ENCODE measurements at places on chromosomes 6 and 20.

DNA sequence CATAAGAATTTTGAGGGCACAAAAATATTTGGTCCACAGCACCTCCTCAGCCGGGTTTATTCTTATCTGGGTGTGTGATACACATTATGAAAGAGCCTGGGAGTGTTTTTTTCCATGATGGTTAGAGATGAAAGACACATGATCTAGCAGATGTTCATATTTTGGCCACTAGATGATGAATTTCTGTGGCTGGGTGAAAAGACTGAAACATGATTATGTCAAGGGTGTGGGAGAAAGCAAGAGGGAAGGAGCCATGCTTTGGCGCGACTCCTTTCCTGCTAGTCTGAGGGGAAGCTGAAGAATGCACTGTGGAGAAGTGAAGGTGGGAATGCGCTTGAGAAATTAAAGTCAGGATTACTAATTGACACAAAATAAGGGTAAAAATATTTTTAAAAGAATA, 102.3 kb downstream of the SH3BGRL2 start:
- no peak for DNase-seq

- DNase-seq, result no peak
Observed at GRCh38 chr20:40678286-40678875, 10.7 kb downstream of the MAFB start.

DNA sequence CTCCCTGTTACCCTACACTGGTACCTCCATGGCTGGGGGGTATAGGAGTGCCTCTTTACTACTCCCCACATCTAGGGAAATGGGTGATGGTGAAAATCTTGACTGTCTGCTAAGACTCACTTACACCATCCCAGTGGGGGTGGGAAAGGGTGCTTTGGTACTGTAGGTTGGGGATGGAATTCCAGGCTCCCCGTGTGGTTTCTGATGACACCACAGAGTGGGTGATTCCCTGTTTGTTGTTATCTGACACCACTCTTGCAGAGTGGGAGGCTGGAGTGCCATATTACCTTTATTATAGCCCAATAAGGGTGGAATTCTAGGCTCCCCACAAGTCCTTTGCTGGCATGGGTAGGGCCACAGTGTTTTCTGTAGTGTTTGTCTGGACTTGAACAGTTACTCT, 264.6 kb upstream of the MAN1A1 start:
- DNase-seq, result no peak

DNA sequence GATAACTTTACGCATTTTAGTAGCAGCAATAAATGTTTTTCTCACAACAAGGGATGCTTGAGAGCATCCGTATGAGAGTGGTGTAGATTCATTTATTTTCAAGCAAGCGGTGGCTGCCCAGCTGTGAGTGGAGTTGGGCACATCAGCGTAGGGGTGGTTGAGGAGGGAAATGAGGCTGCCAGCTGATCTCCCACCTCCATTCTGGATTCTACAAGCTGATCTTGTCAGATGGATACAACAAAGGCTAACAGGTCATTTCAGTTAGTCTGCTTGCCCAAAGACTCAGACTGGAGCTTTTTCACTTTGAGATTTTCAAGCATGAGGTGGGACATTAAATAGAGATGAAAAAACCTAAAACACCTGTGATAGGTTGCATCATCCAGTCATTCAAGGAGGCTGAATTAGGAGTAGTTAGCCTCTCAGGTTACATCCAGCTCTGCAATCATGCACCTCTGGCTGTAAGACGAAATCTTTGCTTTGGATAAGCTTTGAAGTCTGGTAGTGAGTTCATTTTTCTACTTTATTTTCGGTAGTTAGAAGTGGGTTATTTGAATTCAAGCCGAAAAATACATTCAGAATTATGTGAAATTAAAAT, 1.9 kb upstream of the BACH2 start:
- no peak for DNase-seq

GRCh38 chr20:59221707-59222252, 58.2 kb downstream of the ZNF831 start:
- DNase-seq, result no peak

DNA sequence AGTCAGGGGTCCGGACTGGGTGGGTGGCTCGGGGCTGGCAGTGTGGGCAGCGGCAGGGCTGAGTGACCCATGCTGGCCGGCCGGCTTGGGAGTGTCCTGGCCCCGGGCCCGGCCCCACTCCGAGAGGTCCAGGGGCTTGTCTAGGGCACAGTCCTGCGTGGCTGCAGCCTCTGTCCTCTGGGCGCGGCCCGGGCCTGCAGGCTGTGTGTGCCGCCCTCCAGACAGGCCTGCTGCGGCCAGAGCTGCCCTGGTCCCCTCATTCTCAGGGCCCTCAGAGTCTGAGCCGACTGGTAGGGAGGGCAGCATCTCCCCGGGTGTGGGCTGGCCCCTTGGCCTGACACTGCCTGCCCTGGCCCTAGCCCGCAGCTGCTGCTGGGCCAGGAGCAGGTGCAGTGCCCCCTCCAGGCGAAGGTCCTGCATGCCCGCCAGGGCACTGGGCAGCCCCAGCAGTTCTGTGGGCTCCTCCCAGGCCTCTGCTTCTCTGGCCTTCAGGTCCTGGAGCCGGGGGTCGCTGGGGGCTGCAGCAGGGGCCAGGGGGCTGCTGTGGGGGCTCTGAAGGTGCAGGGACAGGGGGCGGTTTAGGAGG, 6.9 kb upstream of the CABLES2 start:
- no peak for DNase-seq

GRCh38 chr6:141393405-141394124, 739.2 kb upstream of the GJE1 start:
- DNase-seq, result no peak

- no peak for DNase-seq
Observed at GRCh38 chr6:96521306-96521643, 331 bp upstream of the UFL1 start.

DNA sequence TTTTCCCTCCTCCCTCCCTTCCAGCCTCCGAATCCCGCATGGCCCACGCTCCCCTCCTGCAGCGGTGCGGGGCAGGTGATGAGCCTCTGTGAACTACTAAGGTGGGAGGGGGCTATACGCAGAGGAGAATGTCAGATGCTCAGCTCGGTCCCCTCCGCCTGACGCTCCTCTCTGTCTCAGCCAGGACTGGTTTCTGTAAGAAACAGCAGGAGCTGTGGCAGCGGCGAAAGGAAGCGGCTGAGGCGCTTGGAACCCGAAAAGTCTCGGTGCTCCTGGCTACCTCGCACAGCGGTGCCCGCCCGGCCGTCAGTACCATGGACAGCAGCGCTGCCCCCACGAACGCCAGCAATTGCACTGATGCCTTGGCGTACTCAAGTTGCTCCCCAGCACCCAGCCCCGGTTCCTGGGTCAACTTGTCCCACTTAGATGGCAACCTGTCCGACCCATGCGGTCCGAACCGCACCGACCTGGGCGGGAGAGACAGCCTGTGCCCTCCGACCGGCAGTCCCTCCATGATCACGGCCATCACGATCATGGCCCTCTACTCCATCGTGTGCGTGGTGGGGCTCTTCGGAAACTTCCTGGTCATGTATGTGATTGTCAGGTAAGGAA, at the start of gene OPRM1:
Gene OPRM1, plus strand, starts transcription at position 10 of the 612 bp plus-strand sequence. Its CDS starts 305 bp downstream, at position 315.
- DNase-seq, result no peak

DNA sequence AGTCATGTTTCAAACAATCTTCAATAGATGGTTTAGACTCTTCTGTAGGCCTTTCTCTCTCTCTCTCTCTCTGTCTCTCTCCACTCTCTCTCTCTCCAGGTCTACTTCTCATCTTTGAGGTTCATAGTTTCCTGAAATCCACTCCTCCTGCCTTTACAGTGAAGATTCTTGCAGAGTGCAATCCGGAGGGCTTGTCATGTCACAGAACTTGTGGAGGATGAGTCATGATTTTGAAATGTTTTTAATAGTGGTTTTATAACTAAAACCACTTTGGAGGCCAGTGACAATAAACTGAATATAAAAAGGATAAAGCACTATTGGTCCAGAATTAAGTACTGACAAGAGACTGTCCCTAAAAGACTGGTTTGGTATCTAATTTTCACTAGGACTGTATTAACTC, 156.3 kb downstream of the KIF6 start:
- no peak for DNase-seq

DNA sequence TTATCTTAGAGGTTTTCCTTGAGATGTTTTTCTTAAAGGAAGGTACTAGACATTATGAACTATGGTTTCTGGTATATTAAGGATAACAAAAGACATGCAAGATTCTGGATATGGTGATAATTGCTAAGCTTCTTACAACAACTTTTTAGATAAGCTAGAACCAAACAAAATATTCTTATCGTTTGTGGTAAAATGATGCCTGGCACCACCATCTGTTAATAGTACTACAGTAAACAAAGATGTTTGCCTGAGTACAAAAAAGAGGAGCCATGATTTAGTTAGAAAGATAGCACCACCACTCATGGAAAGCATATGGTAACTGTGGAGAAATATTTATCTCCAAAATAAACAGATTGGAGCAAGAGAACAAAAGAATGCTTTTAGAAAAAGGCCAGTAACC, 747.3 kb downstream of the COL12A1 start:
- no peak for DNase-seq

- DNase-seq, result no peak
Observed at GRCh38 chr6:75633045-75633444, 31.4 kb downstream of the SENP6 start.

GRCh38 chr6:168922436-168922835, 331.2 kb downstream of the THBS2 start:
- no peak for DNase-seq

DNA sequence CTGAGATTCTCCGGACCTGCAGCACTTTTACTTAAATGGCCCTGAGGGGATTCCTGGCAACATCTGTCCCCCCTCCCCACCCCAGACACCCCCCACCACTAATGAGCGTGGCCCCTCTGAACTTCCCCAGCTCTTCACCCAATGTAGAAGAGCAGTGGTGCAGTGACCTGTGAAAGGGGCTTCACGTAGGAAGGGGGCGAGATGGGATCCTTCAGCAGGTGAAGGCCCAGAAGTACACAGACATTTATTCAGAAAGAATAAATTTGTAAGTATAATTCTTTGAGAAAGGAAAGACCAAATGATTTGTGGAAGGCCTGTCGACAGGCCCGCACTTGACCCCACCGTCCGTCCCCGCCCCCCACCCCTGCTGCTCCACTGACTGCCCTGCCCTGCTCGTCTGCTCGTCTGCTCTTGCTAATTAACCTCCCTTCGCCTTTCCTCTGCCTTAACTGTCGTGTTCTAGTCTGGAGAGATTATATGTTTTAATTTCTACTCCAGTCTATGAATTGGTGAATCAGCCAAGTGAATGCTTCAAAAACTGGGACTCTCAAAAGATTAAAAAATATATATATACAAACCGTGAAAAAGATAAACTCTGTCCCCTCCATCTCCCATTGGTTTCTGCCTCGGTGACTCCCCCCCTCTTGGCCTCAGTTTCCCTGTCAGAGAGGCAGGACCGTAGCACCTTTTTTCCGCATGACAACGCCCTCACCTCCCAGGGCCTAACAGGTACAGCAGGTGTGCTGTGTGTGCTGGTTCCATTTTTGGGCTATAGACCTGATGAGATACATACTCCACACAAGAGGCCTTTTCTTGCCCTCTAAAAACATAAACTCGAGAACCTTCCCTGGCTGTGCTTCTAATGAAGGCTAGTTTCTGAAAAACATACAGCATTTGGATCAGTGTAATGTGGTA, 49.2 kb downstream of the GNAS start:
- DNase-seq, result no peak

Measured in activated T-helper 1 cell treated with anti-CD3 and anti-CD28 coated beads, Interleukin-2, amount 50 U/mL, for 16 hours (primary cell).